ENCODE measurements at places on chromosomes 12 and 14.

- no peak for DNase-seq
Measured at GRCh38 chr14:47191700-47192099, 483.7 kb downstream of the MDGA2 start.

GRCh38 chr14:24435998-24436354, 6.2 kb downstream of the KHNYN start:
- DNase-seq = no peak

GRCh38 chr12:103373088-103373523, 122.7 kb downstream of the C12orf42 start:
- no peak for DNase-seq

GRCh38 chr12:61758661-61759060, 501.5 kb upstream of the USP15 start:
- DNase-seq = no peak

- DNase-seq = no peak
Measured at GRCh38 chr12:6567112-6567670, 900 bp downstream of the NOP2 start.

- peak; percentile 79 for DNase-seq
Measured at GRCh38 chr14:89027097-89027740, 202.8 kb downstream of the TTC8 start.

DNA sequence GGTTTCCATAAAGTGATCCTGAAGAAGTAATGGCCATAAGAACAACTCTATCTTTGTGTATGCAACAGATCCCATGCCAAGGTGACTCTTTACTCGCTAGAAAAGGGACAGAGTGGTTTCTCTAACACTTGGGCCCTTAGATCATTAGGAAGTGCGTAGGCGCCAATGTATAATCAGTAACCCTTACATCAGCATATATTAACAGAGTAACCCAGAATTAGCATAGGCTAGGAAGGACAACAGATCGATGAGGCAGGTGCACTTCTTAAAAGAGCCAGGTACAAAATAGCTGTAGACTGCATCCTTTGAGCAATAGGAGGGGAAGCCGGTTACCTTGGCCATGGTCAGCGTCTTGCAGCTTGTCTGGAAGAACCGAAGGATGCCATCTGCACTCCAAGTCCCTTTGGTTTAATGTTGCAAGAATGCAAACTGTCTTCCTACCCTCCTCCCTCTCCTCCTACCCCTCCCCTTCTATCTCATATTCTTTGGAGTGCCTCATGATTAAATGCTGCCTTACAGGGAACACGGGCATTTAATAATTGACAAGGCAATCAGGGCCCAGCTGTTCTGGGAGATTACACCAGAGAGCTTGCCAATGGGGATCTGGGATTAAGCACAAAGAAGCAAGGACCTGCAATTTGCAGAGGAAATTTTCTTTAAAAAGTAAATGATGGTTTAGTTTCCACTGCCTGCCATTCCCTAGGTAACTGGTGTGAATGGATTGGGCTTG, 8.0 kb downstream of the GSG1 start:
- no peak for DNase-seq

DNA sequence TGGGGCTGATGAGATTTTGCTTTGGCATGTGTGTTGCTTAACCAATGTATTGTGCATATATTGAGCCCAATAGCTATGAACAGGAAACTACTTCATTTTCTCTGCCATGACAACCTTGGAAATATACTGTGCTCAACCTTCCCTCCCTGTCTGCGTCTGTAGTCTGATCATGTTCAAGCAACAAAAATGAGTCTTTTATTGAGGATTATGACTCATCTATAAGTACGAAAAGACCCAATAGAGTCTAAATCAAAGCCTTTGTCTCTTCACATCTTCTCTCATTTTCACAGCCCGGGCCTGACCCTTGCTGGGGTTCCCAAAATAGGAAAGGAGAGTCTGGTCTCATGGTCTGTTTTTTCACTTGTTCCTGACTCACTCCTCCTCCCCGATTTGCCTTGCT, 158.2 kb downstream of the CAND1 start:
- no peak for DNase-seq

- no peak for DNase-seq
Measured at GRCh38 chr12:62533755-62534107, 67.1 kb downstream of the MON2 start.
